Vagina (tissue), 2 donors: ENCODE measurements at places on chromosomes 13 and 19.

DNA sequence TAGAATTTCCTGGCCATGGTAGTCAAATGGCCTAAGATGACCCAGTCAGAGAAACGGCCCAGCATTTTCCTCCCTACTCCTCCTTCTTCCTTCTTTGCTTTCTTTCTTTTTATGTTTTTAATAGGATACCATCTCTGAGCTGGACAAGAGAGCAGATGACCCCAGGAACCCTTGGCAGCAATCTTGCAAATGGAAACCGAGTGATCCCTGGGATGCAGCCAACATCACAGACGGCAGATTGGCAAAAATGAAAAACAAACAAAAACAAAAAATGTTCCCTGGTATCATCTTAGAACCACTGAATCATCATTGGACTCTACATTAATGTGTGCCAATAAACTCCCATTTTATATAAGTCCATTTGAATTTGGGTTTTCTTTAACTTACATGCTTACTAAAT, 424.4 kb downstream of the FGF14 start:
- no peak for DNase-seq

- no peak for DNase-seq
Observed at GRCh38 chr19:18593367-18594095, 4.9 kb downstream of the REX1BD start.

- DNase-seq: no peak
Observed at GRCh38 chr19:45765702-45766295, 3.3 kb downstream of the SIX5 start.

GRCh38 chr19:53357821-53358581, 7.5 kb upstream of the ZNF525 start:
- DNase-seq: no peak

- no peak for DNase-seq
Observed at GRCh38 chr13:43698758-43699157, 88.0 kb downstream of the ENOX1 start.

DNA sequence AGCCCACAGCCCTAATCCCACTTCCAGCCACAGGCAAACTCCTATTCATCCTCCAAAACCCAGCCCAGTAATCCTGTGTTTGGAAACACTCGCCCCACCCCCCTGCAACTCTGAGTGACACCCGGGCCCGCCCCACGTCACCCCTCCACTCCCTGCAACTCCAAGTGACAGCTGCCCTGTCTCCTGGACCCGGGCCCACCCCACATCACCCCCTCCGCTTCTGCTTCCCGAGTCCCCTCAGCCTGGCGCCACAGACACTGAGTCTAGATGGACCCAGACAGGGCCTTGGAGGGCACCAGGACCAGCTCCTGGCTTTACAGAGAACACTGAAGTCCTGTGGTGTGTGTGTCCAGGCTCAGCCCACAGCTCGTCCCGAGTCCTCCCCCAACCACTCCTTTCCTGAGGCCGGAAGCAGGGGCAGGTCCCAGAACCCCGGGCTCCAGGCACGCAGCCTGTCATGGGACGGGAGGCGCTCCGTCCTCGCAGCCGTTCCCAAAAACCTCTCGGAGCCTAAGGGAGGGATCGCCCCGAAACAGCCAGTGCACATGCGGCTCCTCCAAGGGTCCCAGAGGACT, 7.7 kb downstream of the REXO1 start:
- no peak for DNase-seq

DNA sequence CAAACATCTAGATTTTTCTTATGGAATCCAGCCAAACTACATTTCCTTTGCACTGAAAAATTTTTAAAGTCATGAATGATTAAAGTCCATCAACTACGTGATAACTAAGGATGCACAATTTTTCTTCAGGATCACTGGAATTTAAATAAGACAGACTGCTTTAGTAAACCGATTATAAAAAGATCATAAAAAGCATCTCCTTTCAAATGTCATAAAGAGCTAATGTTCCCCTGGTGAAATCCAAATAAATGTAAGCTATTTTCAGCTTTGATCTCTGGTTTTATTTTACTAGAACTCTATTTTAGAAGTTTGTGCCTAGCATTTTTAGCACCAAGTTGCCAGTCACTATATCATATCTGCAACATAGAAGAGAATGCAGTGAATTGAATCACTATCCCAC, 460.8 kb downstream of the RFC3 start:
- no peak for DNase-seq

DNA sequence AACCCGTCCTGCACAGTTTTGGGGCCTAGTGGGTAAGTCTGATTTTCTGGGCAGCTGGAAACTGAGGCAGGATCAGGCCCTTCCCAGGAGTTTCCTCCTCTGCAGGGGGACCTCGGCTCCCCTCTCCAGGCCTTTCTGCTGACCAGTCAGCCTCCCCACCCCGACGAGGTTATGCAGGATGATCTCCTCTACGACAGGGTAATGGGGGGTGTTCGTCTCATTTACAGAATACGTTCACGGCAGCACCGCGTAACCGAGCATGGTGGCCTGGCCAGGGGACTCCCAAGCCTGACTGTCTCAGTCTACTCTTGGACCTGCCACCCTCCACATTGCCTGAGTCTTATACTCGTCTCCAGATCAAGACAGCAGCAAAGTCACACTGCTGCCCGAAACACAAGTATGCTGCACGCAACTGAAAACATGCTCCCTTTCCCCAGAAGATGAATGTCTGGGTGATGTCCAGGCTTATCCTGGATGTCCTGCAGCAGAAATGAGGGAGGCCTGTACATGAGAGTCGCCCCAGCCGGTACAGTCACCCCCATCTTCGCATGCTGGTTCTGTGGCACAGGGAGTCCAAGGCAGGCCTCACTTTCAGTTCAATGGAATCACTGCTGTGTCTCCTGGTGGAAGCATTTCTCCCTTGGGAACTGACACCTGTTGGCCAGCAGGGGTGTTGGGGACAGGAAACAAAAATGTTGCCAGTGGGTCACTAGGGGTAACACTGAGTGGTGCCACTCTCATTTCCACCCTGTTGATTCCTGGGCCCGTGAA, 120.8 kb downstream of the SOX1 start:
- DNase-seq: no peak

- no peak for DNase-seq
Observed at GRCh38 chr19:30482956-30483355, 110.8 kb downstream of the ZNF536 start.

DNA sequence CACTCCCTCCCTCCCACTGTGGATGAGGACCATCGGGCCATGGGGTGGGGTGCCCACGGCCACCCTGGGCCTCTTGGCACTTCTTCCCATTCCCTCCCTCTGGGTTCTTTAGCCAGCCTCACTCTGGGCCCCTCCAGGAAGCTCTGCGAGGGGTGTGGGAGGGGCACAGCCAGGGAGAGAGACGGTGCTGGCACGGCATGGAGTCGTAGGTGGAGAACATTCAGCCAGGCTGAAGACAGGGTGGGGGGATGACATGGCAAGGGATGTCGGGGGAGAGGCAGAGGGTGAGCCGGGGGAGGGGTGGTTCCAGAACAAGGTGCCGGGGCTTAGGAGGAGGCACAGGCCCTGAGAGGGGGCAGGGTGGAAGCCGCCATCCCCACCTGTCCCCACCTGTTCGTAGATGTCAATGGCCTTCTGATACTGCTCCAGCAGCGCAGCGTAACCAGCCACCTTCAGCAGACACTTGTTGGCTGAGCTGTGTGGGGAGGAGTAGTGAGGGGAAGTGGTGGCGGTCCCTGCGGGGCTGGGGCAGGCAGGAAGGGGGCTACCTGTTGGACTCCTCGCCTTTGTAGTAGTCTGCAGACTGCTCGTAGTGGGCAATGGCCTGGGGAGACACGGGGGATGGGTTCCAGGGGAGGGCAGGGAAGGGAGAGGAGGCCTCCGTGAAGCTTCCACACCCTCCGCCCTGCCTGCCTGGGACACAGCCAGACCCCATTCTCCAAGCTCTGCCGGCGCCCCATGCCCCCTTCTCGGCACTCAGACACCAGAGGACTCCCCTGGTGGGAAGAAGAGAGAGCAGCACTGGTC, 8.8 kb upstream of the KPTN start:
- DNase-seq: no peak

DNA sequence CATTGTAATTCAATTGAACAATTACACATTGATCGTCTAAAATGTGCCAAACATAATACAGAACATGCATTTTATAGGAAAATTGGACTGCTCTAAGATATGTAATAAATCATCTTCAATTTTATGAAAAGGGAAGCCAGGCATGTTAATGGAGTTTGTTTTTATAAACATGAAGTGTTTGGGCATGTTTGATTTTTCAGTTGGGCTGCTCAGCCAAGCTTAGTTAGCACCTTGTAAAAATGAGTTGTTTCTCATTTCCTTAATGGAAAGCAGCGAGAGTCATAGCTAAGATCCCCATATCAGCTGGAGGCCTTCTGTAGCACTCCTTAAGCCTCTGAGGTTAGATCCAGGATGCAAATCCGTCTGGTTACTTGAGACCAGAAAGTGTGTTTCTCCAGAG, 422.3 kb downstream of the SPRY2 start:
- no peak for DNase-seq

DNA sequence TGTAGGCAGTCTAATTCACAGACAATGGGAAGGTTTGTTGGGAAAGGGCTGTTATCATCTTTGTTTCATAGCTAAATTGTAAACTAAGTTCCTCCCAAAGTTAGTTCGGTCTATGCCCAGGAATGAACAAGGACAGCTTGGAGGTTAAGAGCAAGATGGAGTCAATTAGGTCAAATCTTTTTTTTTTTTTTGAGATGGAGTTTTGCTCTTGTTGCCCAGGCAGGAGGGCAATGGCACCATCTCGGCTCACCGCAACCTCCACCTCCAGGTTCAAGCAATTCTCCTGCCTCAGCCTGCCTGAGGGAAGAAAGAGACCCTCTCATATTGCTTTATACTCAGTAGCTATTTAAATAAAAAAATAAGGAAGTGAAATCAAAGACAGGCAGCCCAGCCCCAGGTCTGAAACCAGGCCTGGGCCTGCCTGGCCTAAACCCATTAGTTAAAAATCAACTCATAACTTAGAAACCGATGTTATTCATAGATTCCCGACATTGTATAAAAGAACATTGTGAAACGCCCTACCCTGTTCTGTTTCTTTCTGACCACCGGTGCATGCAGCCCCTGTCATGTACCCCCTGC, 297.4 kb upstream of the SGCG start:
- DNase-seq: no peak

- DNase-seq: no peak
Observed at GRCh38 chr19:10923260-10924112, 5.0 kb downstream of the YIPF2 start.

- no peak for DNase-seq
Observed at GRCh38 chr13:20130012-20130411, 30.8 kb downstream of the GJA3 start.

- DNase-seq: no peak
Observed at GRCh38 chr13:34419025-34419424, 523.0 kb upstream of the NBEA start.

GRCh38 chr19:49210901-49211451, 53.4 kb downstream of the TRPM4 start:
- DNase-seq: no peak

DNA sequence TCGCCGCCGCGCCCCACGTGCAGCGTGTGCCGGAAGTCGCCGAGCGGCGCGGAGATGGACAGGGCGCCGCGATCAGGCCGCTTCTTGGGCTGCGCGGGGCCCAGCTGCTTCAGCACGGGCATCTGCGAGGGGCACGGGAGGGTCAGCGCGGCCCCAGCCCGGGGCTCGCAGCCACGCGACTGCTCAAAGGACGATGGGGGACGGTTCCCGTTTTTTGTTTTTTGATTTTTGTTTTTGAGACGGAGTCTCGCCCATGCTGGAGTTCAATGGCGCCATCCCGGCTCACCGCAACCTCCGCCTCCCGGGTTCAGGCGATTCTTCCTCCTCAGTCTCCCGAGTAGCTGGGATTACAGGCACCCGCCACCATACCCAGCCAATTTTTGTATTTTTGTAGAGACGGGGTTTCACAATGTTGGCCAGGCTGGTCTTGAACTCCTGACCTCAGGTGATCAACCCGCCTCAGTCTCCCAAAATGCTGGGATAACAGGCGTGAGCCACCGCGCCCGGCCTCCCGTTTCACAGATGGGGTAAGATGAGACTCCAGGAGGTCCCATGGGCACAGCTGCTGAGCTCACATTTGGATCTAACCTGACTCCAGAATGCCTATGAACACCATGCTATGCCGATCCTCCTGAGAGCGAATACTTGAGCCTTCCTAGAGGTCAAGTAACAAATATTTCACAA, 2.0 kb upstream of the LENG9 start:
- DNase-seq: no peak

DNA sequence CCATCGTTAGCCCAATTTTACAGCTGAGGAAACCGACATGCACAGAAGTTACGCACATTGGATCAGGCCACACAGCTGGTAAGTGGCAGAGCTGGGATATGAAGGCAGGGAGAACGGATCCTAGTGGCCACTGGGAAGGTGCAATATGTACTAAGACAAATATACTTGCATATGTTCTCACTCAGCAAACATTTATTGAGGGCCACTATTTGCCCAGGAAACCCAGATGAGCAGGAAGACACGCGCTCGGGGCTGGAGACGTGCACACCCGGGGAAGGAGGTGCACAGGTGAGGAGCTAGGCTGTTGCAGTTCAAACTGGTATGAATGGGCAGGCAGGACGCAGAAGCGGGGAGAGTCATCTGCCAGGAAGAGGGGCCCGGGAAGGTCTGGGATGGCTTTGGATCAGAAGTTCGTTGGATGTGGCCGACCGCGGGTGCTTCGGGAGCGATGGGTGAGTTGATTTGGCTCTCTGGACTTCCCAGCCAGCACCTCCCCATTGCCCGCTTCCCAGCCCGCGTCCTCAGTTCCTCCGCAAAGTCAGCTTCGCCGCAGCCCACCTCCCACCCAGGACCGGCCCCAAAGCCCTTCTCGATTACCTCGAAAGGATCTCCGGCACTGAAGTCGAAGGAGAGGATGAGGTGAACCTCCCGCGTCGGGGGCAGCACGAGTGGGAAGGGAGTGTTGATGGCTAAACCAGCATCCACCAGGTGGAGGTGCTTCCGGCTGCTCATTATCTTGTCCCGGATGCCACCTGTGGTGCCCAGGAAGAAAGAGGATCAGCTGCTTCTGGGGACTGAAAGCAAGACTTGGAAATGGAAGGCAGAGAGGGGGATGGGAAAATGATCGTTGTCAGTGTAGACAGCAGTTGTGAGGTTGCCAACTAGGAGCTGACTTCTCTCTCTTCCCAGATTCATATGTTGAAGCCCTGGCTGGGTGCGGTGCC, 17.8 kb upstream of the CABP5 start:
- DNase-seq: no peak

- no peak for DNase-seq
Observed at GRCh38 chr13:111304603-111305289, 15.7 kb upstream of the TEX29 start.

DNA sequence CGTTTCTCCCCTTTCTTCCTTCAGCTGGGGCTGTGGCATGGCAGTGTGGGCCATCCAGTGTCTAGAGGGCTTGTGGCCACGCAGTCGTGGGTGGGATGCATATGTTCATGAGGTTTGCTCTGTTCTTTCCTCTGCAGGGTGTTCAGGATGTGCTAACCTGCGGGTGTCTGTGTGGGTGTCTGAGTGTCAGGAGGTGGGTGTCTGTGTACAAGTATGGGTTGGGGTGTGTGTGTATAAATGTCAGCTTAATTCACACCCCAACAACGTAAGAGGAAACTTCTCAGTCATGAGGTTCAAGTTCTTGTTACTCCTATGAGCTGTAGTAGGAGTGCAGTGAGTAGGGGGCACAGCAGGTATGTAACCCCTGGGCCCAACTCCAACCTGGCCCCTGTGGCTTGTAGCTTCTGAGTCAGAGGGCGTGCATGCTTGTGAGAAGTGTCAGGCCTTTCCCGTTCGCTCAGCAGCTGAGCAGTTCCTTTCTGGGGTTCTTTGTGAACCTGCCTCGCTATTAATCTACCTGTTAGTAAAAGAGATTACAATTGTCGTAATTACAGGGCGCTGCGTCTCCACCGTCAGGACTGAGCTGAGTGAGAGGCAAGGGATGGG, 49.1 kb downstream of the NFIX start:
- no peak for DNase-seq
